ENCODE measurements at places on chromosomes 11 and 22. TPM values are rescaled to one million over a fixed set of nuclear protein-coding genes. Genes with fewer than 3 reads are reported as not detected.
A peak's percentile ranks its signal among the peaks of the same experiment; 100 is the strongest.

GRCh38 chr11:63802637-63803414, 10.4 kb upstream of the SPINDOC start:
- DNase-seq, result no peak

- peak; percentile 91 for DNase-seq
Measured at GRCh38 chr22:36277482-36278291, 24.8 kb downstream of the APOL1 start.

GRCh38 chr11:17508306-17508705, 31.7 kb upstream of the ABCC8 start:
- DNase-seq, result no peak

- peak; percentile 17 for DNase-seq
Measured at GRCh38 chr11:7413961-7414915, 71.1 kb upstream of the OLFML1 start.

GRCh38 chr11:1335264-1335810, 25.9 kb upstream of the TOLLIP start:
- no peak for DNase-seq

- peak; percentile 53 for DNase-seq
Measured at GRCh38 chr11:46234311-46234710, 43.2 kb upstream of the CREB3L1 start.

DNA sequence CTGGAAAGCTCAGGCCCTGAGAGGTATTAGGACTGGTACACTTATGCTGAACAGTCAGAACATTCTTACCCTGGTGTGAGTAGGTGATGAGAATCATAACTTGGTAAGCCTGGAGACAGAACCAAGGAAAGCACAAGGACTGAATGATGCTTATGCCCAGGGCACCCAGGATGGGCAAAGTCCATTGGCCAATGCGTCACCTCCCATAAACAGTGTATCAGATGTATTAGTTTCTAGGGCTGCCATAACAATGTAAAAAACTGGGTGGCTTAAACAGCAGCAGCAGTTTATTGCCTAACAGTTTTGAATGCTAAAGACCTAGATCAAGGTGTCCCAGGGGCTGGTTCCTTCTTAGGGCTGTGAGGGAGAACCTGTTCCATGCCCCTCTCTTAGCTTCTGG, 107.0 kb downstream of the FAR1 start:
- no peak for DNase-seq

- no peak for DNase-seq
Measured at GRCh38 chr11:72740060-72740424, 12.2 kb downstream of the ARAP1 start.

DNA sequence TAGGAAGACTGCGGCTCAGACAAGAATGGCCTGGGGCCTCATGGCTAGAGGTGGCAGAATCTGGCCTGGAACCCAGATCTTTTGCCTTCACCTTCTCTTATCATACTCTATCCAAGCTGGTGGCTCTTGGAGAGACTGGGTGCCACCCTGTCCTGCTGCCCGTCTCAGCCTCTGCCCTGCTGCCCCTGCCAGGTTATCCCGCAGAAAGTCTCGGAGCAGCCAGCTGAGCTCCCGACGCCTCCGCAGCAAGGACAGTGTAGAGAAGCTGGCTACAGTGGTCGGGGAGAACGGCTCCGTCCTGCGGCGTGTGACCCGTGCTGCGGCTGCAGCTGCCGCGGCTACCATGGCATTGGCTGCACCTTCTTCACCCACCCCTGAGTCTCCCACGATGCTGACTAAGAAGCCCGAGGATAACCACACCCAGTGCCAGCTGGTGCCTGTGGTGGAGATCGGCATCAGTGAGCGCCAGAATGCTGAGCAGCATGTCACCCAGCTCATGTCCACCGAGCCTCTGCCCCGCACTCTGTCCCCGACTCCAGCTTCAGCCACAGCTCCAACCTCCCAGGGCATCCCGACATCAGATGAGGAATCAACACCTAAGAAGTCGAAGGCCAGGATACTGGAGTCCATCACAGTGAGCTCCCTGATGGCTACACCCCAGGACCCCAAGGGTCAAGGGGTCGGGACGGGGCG, 5.9 kb downstream of the INCENP start:
- DNase-seq, result peak; percentile 16

DNA sequence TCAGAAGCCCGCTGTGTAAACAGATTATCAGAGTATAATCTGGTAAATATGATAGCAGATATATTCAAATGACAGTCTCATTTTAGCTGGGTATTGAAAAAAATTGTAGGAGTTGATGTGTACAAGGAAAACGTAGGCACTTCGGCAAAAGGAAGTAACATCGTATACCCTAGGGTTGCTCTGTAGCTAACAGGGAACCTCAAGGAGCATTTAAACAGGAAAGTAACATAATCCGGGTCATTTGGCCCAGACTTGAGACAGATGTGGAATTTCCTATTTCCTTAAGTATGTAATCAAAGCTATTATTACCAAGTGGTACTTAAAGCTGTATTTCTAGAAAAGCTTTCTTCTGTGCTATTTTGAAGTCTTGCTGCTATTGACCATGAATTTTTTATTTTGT, 215.6 kb downstream of the DDX10 start:
- no peak for DNase-seq

DNA sequence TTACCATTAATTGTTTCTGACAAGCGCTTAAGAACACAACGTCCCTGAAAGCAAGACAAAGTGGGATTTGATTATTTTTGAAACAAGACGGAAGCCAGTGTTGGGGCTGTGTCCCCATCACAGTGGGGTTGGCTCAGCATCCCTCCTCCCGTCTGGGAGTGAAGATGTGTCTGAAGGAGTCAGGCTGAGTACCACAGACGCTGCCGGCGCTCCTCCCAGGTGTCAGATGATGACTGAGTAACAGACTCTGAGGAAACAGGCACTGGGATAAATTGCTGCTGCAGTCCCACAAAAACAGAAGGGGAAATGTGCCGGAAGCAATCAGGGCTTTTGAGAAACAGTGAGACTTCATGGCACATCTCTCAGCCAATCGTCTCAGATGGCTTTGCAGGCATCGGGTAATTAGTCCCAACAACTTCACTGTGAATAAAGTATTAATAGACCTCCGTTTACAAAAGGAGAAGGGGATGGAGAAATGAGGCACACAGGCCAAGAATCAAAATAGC, 266.7 kb downstream of the OPCML start:
- DNase-seq, result no peak

GRCh38 chr11:77086521-77087472, 15.8 kb upstream of the OMP start:
- no peak for DNase-seq

DNA sequence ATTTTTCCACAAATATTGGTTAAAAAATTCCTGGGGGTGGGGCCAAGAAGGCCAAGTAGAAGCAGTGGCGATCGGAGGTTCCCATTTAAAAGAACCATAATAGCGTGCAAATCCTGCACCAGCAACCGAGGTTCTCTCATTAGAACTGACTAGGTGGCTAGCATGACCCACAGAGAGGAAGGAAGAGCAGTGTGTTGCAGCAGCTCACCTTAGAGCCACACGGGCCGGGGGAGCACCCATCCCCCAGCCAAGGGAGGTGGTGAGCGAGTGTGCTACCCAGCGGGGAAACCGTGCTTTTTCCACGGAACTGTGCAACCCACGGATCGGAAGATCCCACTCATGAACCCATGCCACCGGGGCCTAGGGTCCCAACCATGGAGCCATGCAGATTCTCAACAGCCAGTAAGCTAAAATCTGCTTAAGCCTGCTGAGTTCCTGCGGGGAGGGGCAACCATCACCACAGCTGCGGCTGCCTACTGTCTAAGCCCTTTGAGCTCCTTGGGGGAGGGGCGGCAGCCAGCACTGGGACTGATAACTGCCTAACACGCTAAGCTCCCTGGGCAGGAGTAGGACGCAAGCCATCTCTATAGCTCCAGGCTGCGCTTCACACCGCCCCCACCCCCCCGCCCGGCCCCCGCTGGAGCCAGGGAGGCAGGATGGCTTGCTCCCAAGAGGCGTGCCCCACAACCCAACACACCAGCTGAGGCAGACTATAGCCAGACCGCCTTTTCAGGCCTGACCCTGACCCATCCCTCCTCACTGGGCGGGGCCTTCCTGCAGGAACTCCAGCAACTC, 21.0 kb upstream of the HTATIP2 start:
- DNase-seq, result peak; percentile 26

- no peak for DNase-seq
Measured at GRCh38 chr11:114208377-114208776, 87.8 kb upstream of the NNMT start.

The MYRF gene
- total RNA-seq, result 4.2 TPM

The SLC5A12 gene
- total RNA-seq, result 3.1 TPM

The TMEM223 gene
- 30.2 TPM for total RNA-seq

The FAM180B gene
- not detected for total RNA-seq

The PIH1D2 gene
- 0.37 TPM for total RNA-seq

The SHISA8 gene
- 3.2 TPM for total RNA-seq

Measured in H7 (cell line).